ENCODE measurements at places on chromosomes 5 and 9.
A peak's percentile ranks its signal among the peaks of the same experiment; 100 is the strongest.

DNA sequence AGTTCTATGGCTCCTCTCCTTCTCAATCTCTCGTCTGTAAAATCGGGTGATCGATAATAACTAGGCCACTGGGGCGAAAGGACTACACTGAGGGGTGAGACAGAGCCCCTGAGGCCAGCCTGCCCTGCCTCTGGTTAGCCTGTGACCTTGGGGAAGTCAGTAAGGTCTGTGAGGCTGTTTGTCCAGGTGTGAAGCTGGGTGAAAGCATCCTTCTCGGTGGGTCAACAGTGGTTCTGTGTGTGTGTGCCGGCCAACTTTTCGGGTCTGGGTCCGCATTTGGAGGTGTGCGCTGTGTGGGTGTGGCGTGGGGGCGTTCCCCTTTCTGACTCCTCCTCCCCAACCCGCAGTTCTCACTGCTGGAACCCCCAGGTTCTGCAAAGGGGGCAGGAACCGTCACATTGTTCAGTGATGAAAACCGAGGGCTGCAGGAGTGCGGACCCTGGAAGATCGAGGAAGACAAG, 5.0 kb upstream of the RNF44 start:
- no peak for DNase-seq

DNA sequence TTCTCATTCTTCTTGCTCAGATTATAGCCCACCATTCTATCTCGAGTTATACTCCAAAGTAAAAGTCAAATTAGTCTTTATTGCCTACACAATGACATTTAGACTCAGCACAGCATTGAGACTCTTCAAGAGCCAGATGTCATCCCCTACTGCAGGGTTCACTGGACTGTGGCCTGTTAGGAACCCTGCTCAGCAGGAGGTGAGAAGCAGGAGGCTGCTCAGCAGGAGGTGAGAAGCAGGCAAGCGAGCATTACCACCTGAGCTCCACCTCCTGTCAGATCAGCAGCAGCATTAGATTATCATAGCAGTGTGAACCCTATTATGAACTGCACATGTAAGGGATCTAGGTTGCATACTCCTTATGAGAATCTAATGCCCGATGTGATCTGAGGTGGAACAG, 12.7 kb upstream of the LIFR start:
- no peak for DNase-seq

DNA sequence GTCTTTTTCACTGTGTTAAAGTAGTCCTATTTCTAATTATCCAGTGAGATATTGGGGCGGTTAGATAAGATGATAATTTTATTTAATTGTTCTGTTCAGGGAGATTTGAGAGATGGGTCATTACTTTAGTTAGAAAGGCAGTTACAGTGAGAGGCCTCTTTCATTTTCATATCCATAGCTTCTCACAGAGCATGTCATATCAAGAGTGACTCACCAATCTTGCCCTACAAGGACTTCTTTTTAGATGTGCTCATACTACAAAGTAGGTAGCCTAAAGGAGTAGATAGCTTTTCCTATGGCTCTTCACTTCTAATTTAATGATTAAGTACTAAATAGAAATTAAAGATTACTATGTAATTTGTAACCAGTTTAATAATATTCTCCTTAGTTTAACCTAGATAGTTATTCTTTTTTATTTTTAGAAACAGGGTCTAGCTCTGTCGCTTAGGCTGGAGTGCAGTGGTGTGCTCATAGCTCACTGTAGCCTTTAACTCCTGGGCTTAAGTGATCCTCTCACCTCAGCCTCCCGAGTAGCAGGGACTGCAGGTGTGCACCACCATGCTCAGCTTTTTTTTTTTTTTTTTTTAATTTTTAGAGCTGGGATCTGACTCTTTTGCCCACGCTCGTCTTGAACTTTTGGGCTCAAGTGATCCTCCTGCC, 71.0 kb downstream of the FER start:
- DNase-seq: peak; percentile 11

- no peak for DNase-seq
Observed at GRCh38 chr9:81069038-81069795, 620.1 kb downstream of the TLE1 start.

DNA sequence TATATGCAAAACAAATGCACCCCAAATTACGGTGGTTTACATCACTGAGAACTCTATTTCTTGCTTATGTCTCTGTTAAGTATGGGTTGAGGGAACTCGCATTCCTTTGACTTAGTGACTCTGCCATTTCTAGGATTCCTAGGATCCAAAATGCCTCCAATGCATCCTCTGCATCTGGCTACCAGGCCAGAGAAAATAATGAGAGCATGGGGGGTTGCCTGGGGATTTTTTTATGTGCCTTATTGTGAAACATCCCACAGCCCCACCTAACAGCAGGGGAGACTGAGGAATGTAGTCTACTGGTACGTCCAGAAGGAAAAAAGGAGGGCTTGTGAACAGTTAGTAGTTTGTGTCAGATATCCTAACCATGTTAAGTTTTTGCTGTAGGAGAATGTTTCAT, 466.0 kb upstream of the ARRDC3 start:
- no peak for DNase-seq

GRCh38 chr9:76463211-76463610, 4.2 kb downstream of the GCNT1 start:
- DNase-seq: no peak

DNA sequence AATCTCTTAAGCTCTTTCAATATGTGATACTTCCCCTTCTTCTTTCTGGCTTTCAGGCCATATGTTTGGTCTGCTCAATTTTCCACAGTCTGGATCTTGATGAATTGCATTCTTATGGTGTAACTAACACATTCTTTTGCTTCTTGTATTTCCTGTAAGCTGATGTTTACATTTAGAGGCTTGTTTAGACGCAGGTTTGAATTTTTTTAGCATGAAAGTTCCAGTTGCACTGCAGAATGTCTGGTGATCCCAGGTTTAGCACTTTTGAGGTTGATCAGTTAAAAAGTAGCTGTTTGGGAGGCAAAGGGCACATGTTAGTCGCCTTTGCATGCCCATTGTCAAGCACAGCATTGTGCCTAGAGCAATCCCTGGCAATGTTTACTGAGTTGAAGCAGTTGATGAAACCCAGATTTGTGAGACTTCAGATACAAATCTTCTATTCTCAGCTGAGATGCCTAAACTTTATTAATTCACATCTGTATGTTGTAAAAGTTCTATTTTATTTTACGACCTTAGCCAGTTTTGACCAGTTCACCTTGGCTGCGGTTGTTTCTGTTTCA, 59.6 kb upstream of the SPATA31C2 start:
- peak; percentile 96 for DNase-seq

DNA sequence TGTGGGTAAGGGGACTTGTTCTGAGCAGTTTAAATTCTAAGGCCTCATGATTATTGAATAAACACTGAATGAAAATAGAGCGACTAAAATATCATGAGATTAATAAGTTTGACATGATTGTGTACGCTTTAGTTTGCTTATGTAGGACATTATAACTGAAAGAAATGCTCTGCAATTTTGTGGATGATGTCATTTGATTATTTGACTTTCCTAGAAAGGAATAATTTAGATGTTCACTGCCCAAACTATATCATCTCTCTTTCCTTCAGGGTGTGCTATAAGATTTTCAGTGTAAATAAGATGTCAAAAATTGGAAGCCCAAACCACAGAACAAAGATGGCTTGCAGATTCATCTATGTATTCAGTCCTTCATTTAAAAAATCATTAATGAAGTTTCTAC, 115.7 kb upstream of the MTAP start:
- DNase-seq: no peak

DNA sequence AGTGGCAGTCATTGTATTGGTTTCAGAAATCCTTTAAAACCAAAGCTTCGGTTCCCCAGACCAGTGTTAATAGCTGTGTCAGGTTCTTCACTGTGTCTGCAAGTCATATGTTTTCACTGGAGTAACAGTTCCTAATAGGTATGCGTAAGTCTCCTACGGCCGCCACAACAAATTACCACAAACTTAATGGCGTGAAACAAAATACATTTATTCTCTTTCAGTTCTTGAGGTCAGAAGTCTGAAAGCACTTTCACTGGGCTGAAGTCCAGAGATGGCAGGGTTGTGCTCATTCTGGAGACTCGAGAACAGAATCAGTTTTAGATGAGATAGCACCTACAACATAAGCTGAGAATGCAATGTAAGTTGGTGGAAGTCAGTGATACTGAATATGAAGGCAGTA, 556.2 kb downstream of the TLE4 start:
- no peak for DNase-seq

DNA sequence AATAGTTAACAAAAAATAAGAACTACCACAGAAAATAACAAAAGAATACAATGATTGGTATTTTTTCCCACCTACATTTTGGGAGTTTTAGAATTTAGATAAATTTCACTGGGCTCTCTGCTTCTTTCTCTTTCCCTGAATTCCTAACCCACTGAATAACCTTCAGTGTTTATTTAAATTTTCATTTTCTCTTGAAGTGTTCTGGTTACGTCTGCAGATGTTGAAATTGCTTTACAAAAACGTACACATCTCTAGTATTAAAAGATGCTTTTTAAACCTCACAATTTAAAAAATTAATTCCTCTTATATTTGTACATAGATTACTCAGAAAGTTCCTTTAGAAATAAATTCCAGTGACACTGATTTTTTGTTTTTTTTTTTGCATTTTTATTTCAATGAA, 158.7 kb upstream of the TUT7 start:
- DNase-seq: no peak

DNA sequence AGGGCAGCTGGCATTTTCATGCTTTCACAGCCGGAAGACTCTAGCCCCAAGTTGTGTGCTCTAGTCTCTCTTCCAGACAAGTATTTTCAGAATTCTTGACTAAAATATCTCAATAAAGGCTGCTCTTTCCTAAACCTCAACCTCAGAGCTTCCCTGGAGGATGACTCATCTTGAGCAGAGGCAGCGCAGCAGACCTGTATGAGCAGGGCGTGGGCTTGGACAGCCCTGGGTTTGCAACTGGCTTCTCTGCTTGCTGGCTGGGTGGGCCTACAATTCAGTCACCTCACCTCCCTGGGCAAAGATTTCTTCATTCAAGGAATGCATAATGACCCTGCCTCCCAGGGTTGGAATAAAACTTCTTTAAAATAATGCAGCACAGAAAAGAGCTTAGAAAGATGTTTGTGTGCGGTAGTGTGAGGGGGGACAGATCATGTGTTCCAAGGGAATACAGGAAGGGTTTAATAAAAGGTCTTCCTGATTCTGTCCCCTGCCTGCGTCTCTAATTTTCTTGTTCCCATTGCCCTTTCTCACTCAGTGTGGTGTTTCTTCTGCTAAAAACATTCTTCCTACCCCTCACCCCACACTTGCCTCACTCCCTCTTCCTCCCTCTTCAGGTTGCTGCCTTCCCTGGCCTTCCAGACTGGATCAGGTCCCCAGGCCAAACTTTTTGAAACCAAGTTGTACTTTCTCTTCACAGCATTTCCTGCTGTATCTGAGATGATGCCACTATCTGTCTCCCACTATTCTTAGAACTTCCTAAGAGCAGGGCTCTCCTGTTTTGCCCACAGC, 39.4 kb upstream of the MAP1B start:
- DNase-seq: peak; percentile 59

- no peak for DNase-seq
Observed at GRCh38 chr9:83920469-83920926, 734 bp downstream of the KIF27 start.

- DNase-seq: no peak
Observed at GRCh38 chr9:81387360-81388106, 301.8 kb downstream of the TLE1 start.

DNA sequence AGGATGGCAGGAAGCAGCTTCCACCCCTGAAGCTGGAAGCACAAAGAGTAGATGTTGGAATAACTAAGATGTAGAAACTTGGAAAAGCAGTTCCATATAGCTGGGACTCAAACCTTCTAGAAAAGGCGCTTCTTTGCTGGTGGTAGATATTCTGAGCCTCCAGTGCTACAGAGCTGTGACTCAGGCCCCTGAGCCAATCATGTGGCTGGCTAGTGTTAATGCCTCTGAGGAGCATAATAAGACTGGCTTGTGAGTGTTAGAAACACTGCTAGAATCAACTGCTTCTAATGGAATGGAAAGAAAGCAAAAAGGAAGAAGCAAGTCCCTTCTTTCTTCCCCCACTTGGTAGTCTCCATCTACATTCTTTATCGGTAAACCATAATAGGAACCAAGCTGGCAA, 234.2 kb upstream of the DMAC1 start:
- DNase-seq: no peak

DNA sequence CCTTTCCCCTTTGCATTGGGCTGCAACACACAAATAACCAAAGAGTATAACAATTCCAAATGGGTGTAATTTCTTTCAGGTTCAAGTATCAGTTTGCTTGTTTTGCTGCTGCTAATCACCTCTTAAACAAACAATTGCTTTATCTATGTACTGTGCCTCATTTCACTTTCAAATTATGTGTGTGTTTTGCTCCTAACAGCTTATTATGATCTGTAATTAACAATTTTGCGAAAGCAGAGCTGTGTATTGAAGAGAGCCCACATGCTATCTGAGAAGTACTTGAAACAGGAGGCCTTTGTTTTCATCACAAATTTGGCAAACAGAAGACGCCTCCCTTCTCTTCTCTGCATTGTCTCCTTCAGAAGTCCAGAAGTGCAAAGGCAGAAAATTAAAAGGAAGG, 312.0 kb downstream of the TLE1 start:
- no peak for DNase-seq

GRCh38 chr5:157893611-157894010, 34.7 kb upstream of the CLINT1 start:
- no peak for DNase-seq

- no peak for DNase-seq
Observed at GRCh38 chr9:20480249-20480648, 142.1 kb downstream of the MLLT3 start.

- no peak for DNase-seq
Observed at GRCh38 chr9:117545846-117546245, 131.0 kb upstream of the ASTN2 start.

- no peak for DNase-seq
Observed at GRCh38 chr9:94995048-94995693, 268.7 kb downstream of the AOPEP start.

DNA sequence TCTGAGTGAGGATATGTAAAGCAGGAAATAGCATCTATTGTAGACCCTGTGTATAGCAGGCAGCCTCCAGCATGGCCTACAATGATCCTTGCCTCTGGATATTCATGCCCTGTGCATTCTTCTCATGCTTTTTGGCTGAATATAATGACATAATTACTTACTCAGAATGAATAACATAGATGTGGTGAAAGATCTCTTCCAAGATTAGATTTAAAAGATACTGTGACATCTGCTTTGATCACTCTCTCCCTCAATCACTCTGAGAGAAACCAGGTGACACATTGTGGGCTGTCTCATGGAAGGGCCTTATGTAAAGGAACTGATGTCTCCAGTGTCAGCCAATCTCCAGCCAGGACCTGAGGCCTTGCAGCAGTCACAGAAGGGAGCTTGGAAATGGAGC, 376.7 kb downstream of the DNAH5 start:
- DNase-seq: peak; percentile 67

Data from GM04503 (cell line).